Ecto neural progenitor cell (in vitro differentiated cells): ENCODE measurements at places on chromosomes 3 and 15.

DNA sequence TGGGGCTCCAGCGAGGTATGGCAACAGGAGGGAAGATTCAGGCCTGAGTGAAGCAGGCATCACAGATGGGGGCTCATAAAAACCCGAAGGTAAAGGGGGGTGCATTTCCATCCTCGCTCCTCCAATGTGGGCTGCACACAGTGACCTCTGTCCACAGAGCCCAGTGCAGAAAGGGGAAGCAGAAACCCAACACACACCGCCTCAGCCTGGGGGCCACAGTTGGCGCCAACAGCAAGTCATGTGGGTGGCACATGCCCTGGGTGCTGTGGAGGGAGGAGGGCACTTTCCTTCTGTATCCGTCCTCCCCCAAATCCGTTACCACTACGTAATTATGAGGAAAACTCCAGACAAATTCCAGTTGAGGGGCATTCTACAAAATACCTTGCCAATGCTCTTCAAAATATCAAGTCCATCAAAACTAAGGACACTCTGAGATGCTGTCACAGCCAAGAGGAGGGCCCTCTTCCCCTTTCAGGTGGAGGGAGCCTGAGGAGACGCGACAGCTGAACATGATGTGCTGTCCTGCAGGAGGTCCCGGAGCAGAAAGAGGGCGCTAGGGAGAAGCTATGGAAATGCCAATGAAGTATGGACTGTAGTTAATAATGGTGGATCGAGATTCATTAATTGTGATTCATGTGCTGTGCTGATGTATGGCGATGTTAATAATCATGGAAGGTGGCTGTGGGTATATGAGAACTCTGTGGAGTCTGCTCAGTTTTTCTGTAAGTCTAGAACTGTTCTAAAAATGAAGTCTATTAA, 16.4 kb downstream of the APBA2 start:
- no peak for DNase-seq

- DNase-seq = no peak
Observed at GRCh38 chr15:39730552-39730951, 52.1 kb downstream of the FSIP1 start.

DNA sequence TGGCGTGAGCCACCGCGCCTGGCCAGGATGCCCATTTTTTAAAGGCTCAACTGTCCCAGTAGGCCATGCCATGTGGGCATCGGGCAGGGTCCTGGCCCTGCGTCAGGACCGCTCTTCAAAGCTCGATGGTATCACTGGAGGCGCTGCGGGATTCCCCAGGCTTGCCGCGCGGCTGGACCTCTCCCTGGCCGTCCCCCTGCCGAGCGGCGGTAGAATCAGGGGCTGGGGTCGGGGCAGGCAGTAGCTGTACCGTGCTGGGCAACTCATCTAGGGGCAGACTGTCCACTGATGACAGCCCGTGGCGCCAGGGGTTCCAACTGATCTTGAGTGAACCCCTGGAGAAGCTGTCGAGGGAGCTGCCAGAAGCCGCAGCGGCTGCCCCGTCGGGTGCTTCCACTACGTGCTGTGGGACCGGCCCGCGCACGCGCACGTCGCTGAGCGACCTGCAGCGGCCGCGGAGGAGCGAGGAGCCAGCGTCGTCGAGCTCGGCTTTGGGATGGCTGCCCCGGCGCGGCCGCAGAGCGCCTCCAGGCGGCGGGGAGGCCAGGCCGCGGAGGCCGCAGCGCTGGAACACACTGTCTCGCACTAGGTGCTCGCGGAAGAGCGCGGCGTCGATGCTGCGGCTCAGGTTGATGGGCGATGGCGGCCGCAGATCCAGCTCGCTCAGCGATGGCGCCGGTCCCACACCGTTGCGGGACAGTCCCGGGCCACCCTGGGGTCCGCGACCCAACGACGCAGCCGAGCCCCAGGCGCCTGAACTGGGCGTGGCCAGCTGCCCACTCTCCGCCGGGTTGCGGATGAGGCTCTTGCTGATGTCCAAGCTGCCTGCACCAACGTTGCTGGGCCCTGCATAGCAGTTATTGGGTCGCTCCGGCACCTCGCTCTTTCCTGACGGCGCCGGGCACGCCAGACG, 5.8 kb downstream of the PRRT3 start:
- DNase-seq = peak; percentile 92

DNA sequence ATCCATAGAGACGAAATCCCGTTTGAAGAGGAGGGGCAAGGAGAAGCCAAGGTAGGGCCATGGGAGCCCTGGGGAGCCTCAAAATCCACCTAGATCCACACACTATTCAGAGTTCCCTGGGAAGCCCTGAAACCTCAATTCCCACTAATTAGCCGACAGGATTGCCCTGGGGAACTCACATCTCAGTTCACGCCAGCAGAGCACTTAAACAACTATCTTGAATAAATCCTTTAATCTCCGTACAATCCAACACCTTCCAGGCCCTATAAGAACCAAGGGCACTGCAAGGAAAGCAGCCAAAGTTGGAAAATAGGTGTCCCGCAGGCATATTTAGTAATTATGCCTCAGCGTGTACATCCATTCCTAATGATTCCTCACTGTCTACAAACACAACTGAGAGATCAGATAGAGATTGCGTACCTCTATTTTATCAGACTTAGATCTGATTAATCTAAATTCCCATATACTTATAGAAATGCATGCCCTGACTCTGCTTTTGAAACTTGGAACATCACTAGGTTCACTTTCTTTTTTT, 25.6 kb upstream of the EIF4A2 start:
- no peak for DNase-seq

- no peak for DNase-seq
Observed at GRCh38 chr3:137065381-137065780, 107.6 kb downstream of the IL20RB start.
